Stimulated activated CD8-positive, alpha-beta memory T cell treated with anti-CD3 and anti-CD28 coated beads, Interleukin-2, amount 100 ng/mL, for 1 hour (primary cell): ENCODE measurements at places on chromosomes 11 and 22.

GRCh38 chr22:37282385-37282677 lies at the start of gene CYTH4:
CYTH4 (plus strand) TSS chr22:37282508; CDS start chr22:37282570, 62 bp downstream.
- peak; percentile 67 for DNase-seq

GRCh38 chr11:2122907-2123627 lies 16.1 kb downstream of the IGF2 start:
- no peak for DNase-seq

DNA sequence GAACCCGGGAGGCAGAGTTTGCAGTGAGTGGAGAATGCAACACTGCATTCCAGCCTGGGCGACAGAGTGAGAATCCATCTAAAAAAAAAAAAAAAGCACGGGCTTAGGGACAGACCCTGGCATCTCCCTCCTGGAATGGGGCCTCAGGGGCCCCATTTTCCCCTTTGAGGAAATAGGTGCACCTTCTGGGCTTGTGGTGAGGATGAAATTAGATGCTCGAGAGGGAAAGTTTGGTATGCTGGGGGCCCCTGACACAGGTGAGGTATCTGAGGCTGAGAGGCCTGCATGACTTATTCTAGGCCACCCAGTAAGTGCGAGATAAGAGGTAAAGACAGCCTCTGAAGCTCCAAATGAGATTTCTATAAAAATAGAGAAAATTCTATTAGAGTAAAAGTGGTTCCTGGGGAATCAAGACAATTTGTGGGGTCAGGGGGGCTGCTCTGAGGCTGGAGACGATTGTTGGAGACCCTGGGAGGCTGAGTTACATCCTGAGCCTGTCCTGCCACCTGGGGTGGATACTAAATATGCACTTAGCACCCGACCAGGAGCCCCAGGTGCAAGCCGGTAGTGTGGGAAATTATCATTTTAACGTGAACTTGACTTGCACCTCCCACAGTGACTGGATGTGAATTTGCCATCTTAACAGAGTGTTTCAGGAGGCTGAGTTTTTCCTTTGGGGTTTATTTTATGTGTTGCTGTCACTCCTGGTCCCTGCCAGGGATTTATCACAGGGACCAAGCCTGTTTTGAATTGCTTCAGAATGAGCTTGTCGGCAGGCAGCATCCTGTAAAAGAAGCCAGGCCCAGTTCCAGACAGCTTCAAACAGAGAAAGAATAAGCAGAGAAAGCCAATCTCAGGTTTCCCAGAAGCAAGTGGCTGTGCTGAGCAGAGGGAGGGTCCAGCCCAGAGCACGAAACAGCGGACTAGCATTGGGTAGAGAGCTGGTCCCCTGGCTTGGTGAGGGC lies 48.4 kb upstream of the TSKU start:
- DNase-seq = no peak

DNA sequence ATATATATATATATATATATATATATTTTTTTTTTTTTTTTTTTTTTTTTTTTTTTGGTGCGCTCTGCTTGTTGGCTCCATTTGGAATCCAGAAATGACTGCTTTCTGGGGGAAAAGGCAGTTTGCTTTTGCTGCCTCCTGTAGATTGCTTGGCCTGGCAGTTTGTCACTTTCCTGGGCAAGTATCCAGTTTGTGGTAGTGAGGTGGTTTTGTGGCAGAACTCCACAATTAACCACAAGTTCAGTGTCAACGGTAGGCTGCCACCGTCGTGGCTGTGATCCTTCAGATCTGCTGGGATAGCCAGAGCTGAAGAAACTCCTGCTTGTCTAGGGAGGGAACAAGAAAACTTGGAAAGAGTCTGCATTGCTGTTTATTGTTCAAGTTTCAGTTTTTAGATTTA lies 5.0 kb upstream of the PDE3B start:
- no peak for DNase-seq

GRCh38 chr11:32905028-32905667 lies 12.5 kb downstream of the QSER1 start:
- no peak for DNase-seq

- no peak for DNase-seq
These were observed 94.8 kb downstream of the KCNQ1 start for GRCh38 chr11:2539371-2540222.

DNA sequence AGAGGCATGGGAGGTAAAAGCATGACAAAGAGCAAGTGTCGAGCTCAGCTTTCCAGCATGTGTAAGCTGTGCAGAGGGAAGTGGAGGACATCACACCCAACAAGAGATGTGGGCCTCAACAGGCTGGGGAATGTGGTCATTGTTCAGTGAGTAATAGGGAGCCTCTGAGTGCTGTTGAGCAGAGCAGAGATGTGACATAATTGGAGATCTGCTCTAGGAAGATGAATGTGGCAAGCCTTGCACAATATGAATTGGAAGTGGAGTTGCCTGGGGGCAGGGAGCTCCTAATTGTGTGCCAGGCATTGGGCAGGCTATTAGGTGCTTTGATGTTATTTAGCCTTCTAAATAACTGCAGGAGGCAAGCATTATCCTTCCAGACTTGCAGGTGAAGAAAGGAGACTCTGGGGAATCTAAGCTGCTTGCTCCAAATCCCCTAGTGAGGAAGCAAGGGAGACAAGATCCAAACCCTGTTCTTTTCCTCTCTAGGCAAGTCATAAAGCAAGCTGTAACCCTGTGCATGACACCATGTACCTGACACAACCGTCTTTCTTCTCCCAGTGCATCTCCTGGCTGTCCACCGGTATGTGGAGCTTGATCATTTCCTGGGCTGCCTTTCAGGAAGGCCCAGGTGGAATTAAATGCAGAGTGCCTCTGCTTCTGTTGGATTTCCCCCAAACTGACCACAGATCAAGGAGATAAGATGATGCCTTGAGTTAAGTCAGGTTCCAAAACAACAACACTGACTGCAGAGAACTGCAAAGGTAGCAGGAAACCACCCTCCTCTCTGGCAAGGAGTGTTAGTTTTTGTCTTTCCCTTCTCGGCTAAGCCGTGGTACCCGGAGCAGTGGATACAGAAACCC lies 221.4 kb downstream of the TENM4 start:
- DNase-seq = no peak

DNA sequence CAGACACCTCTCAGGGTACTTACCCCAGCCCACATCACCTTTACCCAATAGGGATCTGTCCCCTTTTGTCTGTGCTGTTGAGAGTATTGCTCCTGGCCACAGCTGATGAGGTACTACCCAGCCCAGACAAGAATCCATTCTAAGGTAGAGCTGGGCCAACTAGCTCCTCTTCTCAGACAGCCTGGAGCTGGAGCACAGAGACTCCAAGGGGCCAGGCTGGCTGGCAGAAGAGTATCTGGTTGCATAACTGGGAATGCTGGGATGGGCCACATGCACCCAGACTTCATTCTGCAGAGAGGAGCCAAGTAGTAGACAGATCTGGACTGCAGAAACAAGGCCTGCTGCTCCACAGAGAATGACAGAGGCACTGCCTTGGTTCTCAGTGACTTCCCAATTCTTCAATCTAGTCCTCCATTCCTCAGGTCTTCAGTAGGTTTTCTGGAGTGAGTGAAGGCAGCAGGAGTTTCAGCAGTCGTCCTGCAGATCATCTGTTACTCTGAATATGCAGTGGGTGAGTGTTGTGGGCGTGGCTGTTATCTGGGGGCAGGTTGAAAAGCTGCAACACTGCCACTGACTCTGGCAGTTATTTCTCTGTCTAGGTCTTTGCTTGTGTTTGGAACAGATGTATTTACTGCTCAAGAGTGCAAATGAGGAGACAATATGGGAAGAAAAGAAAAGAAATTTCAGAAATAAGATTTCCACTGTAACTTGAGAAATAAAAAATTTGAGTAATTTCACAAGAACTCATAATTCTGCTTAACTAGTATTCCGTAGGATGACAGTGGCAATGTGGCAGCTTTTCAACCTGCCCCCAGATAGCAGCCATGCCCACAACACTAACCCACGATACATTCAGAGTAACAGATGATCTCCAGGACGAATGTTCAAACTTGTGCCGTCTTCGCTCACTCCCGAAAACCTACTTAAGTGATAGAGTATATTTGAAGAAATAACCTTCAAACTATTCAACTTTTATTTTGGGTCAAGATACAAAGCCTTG lies 34.9 kb downstream of the MAPK1 start:
- DNase-seq = no peak
